GM10248 (cell line): ENCODE measurements at places on chromosomes 12 and 14.

- DNase-seq: no peak
Measured at GRCh38 chr12:113973109-113973904, 7.2 kb upstream of the RBM19 start.

DNA sequence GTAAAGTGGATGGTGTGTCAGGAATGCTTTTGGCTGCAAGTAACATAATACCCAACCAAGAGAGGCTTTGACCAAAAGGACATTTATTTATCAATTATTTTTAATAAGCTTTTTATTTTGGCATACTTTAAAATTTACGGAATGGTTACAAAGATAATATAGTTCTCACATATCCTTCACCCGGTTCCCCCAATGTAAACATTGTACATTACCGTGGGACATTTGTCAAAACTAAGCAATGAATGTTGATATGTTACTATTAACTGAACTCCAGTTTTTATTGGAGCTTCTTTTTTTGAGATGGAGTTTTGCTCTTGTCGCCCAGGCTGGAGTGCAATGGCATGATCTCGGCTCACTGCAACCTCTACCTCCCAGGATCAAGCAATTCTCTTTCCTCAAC, 23.0 kb downstream of the CCDC63 start:
- no peak for DNase-seq

GRCh38 chr12:132488127-132489077, 1.5 kb upstream of the FBRSL1 start:
- DNase-seq: no peak

GRCh38 chr14:28773176-28773575, 6.6 kb downstream of the FOXG1 start:
- no peak for DNase-seq

- DNase-seq: no peak
Measured at GRCh38 chr12:1608713-1609119, 14.3 kb upstream of the FBXL14 start.
